ENCODE measurements at places on chromosomes 7 and 10.

DNA sequence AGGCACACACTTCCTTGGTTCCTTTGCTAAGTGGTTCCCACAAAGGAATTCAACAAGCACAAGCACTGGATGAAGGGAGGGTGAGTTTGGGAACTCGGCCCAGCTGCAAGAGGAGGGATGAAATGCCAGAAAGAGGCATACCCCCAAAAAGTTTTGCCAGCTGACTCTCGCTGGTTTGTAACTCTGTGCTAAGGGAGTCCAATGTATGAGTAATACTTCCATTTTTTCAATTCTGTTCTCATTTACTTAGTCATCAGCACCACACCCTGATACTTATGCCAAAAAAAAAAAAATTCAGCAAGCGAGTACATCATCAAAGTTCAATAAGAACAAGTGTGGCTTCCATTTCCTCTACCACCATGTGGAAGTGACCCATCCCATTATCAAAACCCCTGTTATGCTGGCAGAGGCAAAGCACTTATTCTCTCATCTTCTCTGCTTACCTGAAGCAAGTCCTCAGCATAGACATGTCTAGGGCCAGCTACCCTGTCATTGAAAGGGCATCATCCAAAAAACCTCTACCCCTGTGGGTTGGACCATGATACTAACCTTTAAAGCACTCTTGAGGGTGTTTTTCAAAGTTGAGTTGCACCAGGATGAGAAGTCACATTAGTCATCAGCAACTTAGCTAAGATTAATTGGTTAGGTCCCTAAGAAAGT, 6.9 kb upstream of the HYCC1 start:
- DNase-seq: peak; percentile 91

- no peak for DNase-seq
These were observed 76.8 kb upstream of the NKX6-2 start for GRCh38 chr10:132862485-132863420.

GRCh38 chr7:140417456-140418155, 13.7 kb downstream of the RAB19 start:
- no peak for DNase-seq

- DNase-seq: no peak
These were observed 101.0 kb upstream of the STEAP1B start for GRCh38 chr7:22601003-22601402.

- no peak for DNase-seq
These were observed 20.0 kb upstream of the LRRC17 start for GRCh38 chr7:102892631-102893278.

- no peak for DNase-seq
These were observed 428.4 kb downstream of the GFRA1 start for GRCh38 chr10:115844591-115844990.

DNA sequence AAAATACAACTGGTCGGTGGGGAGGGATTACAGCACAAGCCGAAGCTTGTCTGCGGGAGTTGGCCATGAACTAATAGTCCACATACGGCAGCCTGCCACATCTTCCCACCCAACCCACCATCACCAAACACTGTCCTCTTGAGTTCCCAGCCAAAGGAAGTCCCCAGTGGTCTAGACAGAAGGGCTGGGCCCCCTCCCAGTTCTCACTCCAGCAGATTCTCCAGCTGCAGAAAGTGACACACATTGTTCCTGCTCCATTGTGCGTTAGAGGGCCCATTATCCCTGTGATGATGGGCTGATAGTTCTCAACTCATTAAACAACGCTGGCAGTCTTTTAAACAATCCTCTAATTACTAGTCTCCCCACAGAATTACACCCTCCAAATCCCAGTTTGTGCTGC, 148.0 kb downstream of the FGFR2 start:
- no peak for DNase-seq

DNA sequence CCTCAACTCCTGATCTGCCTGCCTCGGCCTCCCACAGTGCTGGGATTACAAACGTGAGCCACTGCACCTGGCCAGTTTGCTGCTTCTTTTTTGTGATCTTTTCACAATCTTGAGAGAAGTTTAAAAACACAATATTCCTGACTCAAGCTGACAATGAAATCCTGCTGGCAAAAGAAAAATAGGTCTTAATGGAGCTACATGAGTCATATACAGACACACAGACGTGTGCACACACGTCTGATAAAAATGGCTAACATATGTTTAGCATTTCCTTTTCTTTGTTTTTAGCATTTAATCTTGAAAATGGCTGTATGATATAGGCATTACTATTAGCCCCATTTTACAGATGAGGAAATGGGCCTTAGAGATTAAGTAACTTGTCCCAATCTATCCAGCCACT, 29.4 kb upstream of the RAB18 start:
- DNase-seq: no peak

DNA sequence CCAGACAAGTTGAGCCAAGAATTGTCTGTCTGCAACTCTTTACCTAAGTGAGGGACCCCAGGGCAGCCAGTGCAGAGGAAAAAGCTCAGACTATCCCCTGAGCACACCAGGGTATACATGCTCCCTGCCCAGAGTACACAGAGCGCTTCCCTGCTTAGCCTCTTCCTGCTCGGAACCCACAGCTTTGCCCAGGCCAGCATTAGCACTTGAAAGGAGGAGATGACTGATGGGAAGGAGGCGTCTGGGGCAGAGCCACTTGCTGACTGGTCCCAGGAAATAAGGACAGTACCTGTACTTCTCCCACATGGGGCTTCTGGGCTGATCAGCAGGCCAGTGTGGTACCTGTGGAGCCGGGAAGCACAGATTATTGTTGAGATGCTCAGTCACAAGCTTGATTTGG, 48.4 kb upstream of the TRIM8 start:
- no peak for DNase-seq

DNA sequence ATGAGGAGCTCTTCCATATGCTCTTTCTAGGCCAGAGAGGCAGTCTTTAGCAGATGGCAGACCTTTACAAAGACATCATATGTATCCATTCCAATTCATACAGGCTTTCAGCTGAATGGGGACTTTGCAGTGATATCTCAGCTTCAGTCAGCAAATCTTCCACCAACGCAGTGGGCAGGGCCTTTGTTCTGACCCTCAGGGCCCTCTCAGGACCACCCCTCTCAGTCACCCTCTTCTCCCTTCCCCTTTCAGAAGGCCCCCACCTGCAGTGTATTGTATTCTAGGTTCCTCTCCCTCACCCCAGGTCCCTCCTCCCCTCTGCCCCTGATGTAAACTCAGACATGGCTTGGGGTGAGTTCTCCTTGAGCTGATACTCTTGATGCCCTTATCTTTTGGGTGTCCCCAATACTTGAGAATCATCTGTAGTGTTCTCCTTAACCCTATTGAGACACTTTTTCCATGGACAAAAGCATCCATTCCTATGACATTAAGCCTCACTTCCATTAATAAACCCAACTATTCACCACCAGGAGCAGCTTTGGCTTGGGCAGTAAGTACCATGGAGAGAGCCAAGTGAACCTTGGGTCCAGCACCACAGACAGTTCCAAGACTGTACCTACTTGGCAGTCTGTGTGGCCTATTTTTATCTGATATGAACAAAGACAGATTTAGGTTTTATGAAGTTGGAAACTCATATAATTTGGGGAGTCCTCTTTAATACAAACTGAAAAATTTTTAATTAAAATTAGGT, 62.7 kb downstream of the ADCYAP1R1 start:
- peak; percentile 16 for DNase-seq

DNA sequence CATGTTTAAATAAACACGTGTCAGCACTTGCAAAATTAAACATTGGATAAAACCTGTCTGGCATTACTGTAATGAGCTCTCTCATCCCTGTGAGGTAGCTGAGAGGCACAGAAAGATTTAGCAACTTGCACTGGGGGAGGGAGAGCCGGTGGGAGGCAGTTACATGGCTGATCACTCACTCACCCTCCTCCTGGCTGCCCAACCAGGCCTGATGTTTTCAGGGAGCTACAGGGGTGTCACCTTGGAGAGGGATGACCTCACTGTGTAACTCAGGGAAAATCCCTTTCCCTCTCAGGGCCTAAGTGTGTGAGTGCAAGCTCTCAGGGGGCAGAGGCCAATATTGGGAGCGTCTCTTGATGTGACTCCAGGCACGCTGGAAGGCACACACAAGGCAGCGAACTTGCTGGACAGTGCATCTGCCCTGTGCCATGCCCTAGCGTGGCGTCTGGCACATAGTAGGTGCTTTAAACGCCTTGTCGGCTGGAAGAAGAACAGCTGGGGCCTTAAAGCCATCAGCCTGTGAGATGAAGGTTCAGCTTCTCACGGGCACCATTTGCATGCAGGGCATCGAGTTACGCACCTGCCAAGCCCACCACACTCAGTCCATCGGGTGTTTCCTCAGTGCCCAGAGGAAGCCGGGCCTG, 51.1 kb downstream of the ELFN1 start:
- DNase-seq: no peak

DNA sequence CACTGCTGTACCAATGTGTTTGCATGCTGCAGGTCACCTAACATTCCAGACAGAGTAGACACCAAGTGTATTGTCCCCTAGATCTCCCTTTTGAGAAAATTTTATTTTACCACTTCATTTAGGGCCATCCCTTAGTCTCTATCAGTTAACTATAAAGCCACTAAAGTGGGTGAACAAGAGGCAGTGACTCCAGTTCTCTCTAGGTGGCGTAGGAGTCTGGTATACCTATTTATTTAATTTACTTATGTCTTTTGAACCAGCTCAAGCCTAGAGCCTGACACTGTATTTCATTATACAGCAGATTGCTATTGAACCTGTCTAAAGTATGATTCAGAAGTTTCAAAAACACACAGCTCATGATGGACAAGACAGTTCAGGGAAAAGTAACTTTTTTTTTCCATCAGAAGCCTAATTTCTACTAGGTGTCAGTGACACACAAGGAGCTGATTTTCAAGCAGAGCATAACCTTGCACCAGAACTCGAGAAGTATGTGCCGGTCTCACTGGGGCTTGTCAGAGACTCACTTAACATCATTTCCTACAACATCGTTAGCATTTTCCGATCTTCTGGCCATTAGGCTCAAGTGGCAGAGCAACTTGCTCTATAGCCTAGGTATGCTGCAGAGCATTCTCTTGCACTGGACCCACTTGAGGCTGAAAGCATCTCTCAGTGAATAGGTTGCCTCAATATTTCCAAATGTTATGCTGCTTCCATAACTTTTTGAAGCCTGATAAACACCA, 175.4 kb downstream of the CDC14C start:
- no peak for DNase-seq

GRCh38 chr7:25261545-25262140, 33.4 kb upstream of the NPVF start:
- DNase-seq: no peak

- no peak for DNase-seq
These were observed 70.3 kb upstream of the LRGUK start for GRCh38 chr7:134056816-134057215.

DNA sequence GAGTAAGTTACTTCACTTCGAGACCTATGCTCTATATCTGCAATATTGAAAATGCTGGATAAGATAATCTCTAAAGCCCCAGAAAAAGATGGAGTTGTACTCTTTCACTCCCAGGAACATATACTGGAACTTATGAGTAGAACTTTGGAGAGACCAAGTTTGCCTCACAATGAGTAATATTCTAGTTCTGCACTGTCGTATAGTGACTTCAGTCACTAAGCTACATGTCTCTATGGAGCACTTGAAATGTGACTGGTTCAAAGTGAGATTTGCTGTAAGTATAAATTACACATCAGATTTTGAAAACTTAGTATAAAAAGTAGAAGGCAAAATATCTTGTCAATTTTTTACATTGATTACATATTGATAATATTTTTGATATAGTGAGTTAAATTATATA, 116.4 kb downstream of the PTEN start:
- DNase-seq: no peak

DNA sequence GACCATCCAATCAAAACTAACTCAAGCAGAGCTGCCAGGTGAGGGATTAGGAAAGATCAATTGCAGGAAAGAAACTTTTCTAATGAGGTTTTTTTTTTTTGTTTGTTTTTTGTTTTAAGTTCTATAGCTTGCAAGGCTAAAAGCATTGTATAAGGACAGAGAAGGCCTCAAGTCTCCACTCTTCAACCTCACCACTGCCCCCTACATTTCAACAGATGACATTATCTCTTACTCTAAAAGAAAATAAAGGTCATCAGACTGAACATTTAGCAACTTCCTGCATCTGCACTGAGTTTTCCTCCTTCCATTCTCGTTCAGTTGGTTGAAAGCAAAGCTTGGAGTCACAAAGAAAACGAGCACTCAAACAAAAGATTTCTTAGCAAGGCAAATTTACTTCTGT, 45.2 kb upstream of the EXOC4 start:
- DNase-seq: no peak

DNA sequence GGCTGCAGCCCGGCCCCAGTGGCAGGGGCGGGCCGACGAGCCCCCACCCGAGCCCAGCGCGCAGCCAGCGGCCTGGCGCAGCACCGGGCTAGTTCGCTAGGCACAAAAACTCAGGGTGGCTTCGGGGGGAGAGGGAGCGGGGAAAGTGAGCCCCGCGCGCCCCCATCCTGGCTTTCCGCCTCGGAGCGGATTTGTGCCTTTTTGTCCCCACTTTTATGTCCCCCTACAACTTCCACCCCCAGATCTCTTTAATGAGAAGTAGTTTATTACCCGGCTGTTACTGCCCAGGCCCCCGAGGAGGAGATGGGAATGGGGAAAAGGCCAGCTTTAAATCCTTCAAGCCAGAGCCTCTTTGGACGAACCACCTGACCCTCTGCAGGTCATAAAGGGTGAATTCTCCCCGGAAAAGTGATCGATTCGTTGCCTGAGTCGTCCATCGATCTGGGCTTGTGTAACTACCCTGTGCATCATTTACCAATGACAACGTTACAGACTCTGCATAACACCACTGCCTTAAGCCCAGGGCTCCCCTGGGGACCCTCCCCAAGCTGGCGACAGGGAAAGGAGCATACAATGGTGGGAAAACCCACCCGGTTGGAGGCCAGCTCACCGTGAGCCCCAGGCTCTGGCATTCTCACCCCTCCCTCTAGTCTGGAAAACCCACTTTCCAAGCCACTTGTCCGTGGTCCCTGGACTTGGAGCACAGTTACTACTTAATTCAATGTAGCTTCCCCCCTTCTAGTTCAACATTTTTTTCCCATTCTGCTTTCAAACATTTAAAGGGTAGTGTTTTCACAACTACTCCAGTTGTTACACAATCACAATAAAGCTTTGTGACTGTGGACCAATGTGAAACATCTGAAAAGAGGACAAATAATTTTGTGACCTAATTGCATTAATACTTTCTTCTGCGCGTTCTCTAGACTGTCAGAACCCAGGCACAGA, 748 bp upstream of the SH3PXD2A start:
- DNase-seq: no peak

DNA sequence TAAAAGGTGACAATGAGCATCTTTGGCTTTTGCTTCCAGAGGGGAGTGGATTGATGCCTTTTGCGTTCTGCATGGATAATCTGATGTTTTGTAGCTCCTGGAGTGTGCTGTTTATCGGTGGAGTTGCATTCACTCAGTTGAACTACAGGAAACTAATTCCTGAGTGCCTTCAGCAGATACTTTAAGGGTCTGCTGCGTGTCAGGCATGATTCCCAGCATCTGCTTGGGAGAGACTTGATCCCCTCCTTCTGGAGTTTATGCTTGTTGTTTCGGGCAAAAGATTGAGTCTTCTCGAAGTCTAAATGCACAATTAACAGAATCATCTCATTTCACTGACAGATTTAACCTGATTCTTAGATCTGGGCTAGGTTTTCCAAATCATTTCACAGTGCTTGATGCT, 46.2 kb downstream of the CELF2 start:
- no peak for DNase-seq

Measured in stromal cell of bone marrow (primary cell).